ENCODE measurements at places on chromosomes 2 and 18.

DNA sequence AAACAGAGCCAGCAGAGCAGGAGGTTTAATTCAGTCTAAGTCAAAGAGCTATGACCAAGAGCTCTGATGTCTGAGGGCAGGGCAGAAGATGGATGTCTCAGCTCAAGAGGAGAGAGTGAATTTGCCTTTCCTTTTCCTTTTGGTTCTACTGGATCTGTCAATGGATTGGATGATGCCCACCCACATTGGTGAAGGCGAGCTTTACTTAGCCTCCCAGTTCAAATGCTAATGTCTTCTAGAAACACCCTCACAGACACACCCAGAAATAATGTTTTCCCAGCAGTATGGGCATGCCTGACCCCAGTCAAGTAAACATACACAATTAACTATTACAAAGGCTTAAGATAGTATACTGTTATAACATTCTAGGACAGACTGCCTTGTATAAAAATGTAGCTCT is 236.3 kb upstream of the NRXN1 start:
- DNase-seq, result no peak

DNA sequence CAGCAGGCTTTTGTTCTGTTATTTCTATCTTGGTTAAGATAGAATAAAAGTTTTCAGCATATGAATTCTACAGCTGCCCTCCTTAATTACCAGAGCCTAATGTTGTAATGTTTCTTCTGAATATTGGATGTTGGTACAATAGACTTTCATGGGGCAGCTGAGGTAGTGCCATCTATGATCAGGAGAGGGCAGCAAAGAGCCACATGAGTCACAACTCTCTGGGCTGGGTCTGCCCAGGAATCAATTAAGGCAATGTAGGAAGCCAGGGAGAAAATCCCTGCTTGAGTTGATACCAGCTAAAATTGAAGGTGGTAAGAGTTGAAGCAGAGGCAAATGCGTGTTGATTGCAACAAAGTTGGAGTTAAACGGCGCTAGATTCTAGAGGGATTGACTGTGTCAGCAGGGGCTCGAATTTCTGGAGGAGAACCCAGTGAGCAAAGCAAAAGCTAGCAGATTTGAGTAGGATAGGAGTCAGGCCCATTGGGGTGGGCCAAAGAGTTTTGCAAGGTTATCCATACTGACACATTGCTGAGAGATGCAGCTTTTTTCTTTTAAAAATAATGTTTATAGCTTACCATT is 10.6 kb upstream of the MC5R start:
- peak; percentile 73 for DNase-seq

DNA sequence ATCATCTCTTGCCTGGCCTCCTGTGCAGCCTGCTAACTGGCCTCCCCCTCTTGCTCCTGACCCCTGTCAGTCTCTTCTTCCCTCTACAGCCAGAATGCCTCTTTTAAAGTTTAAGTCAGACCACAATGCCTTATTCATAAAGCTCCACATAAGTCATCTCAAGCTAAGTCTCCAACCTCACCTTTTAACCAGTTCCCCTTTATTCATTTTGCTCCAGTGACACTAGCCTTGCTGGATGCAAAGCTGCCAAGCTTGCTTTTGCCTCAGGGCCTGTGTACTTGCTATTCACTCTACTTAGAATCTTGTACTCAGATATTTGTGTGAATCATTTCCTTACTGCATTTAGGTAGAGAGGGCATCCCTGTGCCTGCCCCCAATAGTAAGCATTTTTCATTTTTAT is 180.9 kb downstream of the PDE1A start:
- no peak for DNase-seq

DNA sequence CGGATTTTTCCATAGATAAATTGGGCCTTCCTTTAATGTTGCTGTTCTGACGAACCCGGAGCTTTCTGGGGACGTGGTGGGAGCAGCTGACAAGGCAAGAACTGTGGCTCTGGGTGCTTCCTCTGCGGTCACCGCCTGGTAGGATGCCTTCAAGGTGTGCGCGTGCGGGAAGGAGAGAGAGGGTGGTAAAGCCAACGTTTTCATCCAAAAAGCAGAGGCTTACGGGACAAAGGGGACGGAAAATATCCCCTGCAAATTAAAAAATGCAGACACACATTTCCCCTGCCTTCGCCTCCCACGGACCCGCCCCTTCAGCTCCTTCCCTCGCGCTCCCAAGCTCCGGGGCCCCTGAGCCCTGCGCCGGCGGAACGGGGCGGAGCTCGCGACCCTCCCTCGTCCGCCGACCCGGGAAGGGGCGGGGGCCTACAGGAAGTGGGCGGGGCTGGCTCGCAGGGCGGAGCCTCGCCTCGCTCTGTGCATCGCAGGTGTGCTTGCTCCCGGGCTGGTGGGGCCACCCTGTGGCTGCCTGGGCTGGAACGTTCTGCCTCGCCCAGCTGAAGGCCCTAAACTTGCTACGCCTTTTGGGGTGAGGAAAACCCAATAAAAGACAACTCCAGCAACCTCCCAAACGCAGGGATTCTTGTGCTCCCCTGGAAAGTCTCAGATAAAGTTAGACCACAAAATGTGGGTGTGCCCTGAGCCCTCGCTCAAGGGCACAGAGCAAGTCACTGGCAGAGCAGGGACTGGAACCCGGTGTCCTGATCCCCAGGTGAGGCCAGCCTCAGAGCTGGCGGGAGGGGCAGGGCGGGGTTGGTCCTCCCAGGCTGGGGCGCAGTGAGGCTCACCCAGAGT is 25.4 kb upstream of the SLC66A3 start:
- no peak for DNase-seq

- no peak for DNase-seq
Measured at GRCh38 chr2:64479259-64480117, 25.5 kb downstream of the LGALSL start.

DNA sequence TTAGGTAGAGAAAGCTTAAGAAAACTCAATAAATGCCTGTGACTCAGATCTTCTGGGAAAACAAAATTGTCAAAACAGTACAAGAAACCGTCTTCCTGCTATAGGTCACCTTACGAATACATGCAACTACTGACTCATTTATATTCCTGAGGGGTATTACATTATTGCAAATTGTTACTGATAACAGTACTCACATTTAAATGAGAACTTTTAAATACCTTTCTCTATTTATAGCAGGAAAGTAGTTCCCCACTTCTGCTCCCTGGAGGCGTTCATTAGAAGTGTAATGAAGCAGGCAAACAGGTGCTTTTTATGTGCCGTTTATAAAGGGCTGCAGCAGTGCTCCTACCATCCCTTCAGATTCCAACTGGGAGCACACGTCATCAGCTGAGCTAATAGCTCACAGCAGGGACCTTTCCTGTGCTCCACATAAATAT is 65.1 kb upstream of the RPRM start:
- no peak for DNase-seq

DNA sequence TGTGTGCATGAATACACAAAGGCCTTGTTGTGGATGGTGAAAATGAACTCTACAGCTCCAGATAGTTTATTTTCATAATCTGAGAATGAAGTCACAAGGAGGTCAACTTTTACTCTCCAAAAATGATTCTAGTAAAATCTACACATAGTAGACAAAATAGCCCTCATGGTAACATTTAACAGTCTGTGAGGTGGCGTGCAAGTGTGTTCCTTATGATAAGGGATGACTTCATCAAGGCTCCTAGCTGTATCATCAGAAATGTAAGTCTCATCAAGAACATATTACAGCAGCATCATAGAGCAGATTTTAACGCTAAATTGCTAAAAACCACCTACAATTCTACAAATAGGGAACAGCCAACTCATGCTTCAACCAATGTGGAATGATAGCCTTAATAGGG is 72.3 kb upstream of the RIOK3 start:
- no peak for DNase-seq

DNA sequence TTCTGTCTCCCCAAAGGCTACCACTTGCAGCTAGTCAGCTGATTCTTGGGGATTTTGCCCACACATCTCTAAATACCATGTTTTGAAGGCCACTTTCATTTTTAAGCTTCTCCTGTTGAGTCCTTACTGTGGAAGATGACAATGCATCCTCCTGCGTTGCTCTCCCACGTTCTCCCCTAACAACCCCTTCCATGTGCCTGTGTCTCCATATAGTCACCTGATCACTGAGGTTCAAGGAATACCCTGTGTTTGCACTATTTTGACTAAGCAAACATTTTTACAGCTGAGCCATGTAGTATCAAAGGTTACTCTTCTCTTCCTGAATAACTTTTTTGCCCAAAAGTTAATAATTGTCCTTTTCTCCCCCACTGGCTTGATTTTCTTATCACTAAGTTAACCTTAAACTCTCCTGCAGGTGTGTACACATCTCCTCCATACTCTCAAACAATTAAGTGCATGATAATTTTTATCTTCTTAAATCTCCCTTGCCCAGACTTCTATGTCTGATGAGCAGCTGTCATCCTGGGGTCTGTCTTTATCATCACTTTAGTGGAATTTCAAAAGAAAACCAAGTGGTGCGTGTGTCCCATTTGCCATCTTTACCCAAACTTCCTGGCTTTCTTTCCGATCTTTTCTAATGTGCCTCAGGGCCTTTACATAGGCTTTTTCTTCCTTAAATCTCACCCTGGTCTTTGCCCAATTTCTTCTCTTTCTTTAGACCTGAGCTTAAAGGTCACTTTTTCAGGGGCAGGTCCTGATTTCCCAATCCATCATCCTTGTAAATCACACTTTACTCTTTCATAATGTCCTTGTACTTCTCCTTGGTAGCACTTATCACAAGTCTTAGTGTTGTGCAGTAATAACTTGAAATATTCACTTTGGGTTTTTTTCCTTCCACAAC is 85.2 kb upstream of the SPATS2L start:
- no peak for DNase-seq

- DNase-seq, result no peak
Measured at GRCh38 chr2:96153991-96154431, 8.8 kb upstream of the DUSP2 start.

DNA sequence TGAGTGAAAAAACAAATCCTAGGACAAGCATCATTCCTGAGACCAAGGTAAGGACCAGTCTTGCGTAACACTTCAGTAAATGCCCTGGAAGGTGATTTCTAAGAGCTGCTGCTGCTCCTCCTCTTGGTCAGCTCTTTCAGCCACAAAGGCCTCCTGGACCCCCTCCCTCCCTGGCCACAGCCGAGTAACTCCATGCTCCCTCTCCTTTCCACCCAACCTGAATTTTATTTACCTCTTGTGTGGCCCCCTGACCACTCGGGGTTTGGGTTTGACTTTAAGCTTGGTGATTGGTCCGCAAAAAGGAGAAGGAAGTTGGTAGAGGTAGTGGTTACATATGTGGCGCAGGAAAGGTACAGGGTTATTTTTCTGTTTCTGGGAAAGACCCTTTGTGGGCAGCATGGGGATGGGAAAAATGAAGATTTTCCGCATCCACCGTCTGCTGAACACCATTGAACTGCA is 9.2 kb downstream of the HTRA2 start:
- DNase-seq, result no peak

GRCh38 chr2:220002251-220002650 is 374.8 kb downstream of the SLC4A3 start:
- no peak for DNase-seq

- no peak for DNase-seq
Measured at GRCh38 chr2:43344868-43345373, 118.5 kb upstream of the ZFP36L2 start.

DNA sequence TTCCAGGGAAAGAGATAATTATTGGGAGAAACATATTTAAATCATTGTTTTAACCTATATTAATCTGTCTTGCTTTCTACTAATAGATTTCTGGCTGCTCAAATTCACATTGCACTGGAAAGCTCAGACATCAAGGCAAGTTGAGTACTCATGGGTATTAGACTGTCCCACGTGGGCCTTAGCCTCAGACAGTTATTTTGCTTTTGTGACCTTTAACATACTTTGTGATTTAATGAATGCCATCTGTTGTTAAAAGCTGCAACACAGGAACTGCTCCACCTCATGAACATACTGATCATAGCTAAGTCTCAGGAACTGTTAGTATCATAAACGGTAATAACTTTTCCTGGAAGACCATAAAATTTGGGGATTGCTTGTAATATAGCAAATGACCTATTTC is 2.7 kb upstream of the LCT start:
- DNase-seq, result no peak

GRCh38 chr18:77470569-77471413 is 221.1 kb downstream of the GALR1 start:
- no peak for DNase-seq

DNA sequence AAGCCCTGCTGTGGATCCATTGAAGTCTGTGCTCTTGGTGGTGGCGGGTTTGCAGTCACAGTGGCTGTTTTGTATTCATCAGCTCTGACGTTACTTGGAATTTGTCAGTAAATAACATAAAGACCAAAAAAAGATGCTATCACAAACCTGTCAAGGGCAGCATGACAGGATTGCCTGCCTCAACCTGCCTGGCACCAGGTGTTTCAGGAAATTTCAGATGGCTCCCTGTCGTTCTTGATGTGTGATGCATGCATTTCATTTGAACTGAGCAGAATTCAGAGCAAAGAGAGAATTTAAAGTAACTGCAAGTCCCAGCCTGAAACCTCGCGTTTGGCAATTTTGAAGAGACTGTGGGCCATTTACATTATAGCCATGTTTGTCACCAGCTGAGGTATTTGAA is 50.3 kb upstream of the EPC2 start:
- DNase-seq, result no peak

DNA sequence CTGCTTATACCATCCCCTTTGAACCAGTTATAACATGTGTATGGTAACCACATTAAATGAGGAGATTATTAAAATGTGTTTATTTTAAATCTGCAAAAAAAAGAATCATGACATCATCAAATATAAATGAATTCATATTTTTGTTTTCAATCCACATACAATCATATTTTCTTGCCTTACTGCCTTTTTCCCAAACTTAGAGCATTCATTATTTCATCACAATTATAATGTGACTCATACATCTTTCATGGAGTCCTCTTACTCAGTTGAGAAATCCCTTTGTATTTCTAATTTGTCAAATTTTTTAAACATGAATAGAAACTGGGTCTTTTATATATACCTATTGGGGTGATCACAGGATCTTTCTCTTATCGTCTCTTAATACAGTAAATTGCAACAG is 909.6 kb downstream of the DSC3 start:
- DNase-seq, result no peak

- DNase-seq, result peak; percentile 81
Measured at GRCh38 chr2:30208453-30208852, 22.9 kb upstream of the LBH start.

GRCh38 chr2:60486067-60486466 is 67.4 kb downstream of the BCL11A start:
- no peak for DNase-seq

- DNase-seq, result no peak
Measured at GRCh38 chr2:59490994-59491393, 1062.5 kb downstream of the BCL11A start.

DNA sequence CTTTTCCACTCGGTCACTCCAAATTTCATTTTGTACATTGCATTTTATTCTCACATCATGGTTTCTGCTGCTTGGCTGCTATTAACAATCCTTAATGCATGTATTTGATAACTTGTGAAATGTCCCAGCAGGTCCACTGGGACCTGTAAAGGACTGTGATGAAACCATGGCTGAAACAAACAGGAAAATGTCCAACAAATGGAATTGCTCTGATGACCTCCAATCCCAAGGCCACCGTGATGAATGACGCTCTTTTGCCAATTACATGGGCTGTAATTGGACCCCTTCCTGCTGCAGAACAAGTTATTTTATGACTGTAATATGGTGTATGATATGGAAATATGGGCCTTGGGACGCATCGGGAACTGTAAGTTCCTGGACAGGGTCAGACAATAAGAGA is 224.2 kb upstream of the CXCR4 start:
- no peak for DNase-seq

GRCh38 chr18:23493654-23494053 is 9.7 kb upstream of the RMC1 start:
- no peak for DNase-seq

- no peak for DNase-seq
Measured at GRCh38 chr2:235570256-235570655, 76.4 kb downstream of the AGAP1 start.

Measured in pons (tissue), 1 donor.